ENCODE measurements at places on chromosomes 1 and 21. TPM values are rescaled to one million over a fixed set of nuclear protein-coding genes. Genes with fewer than 3 reads are reported as not detected.

GRCh38 chr1:39638965-39639304 is 508 bp downstream of the HEYL start:
- no peak for DNase-seq

DNA sequence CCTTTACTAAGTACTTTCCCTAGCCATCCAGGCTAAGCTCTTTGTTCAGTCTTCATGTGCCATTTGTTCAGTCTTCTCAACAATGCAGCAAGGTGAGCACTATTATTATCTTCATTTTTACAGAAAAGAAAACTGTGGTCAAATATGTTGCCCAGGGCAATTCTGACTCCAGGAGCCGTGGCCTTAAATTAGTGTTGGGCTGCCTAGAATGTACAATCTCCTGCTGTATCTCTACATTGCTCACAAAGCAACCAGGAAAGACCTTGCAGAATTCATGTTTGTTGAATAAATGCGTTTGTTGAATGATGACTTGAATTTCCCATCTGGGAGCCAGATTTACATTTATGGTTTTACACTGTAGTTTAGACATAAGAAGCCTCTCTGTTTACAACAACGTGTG is 14.2 kb downstream of the CD101 start:
- DNase-seq: no peak

TLR5 gene
- total RNA-seq: 0.44 TPM

DNA sequence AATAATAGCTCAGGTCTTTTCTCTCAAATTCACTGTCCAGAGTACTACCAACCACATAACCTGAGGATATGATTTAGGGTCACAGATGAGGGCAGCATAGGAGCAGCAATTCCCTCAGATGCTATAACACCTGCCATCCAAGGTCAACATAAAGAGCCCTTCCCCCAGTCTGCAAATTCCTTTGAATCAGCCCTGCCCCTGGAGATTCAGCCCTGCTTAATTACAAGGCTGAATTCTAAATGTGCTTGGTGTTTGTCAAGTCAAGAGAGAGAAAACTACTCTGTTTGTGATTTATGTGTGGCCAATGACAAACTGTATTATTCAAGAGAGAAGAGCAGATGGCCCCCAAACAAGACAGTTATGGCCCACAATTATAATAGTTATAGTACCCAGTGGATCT is 195.7 kb upstream of the ADGRL2 start:
- DNase-seq: no peak

GRCh38 chr1:207336559-207337467 is 15.3 kb downstream of the CD55 start:
- DNase-seq: no peak

- DNase-seq: peak; percentile 48
Observed at GRCh38 chr1:209414803-209415329, 168.6 kb upstream of the CAMK1G start.

CFAP107 gene
- not detected for total RNA-seq

- DNase-seq: no peak
Observed at GRCh38 chr1:208990456-208990855, 593.1 kb upstream of the CAMK1G start.

- no peak for DNase-seq
Observed at GRCh38 chr1:197778366-197778945, 3.2 kb upstream of the DENND1B start.

DNA sequence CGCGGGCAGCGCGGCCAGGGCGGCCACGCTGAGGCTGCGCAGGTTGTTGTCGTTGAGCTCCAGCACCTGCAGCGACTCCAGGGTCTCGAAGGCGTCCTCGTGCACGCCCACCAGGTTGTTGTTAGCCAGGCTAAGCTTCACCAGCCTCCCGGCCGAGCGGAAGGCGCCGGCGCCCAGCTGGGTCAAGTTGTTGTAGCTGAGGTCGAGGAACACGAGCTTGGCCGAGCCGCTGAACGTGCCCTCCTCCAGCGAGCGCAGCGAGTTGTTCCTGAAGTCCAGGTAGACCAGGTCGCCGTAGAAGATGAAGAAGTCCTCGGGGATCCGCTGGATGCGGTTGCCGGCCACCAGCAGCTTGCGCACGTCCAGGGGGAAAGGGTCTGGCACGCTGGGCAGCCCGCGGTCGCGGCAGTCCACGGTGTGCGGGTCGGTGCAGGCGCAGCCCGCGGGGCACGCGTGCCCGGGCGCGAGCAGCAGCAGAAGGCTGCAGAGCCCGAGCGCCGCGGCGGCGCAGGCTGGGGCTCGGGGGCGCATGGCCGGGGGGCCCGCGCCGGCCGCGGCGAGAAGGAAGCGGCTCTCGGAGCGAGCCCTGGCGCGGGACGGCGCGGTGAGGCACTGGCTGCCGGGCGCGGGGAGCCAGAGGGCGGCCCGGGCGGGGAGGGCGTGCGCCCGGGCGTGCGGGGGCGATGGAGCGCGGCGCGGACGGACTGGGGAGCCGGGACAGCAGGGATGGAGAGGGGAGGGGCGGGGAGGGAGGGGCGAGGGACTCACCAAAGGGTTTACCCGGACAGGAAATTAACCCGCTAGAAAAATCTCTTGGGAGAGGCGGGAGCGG is 524 bp downstream of the LRRC38 start:
- DNase-seq: peak; percentile 77

GRCh38 chr1:88016947-88017346 is 667.1 kb upstream of the PKN2 start:
- DNase-seq: no peak

DNA sequence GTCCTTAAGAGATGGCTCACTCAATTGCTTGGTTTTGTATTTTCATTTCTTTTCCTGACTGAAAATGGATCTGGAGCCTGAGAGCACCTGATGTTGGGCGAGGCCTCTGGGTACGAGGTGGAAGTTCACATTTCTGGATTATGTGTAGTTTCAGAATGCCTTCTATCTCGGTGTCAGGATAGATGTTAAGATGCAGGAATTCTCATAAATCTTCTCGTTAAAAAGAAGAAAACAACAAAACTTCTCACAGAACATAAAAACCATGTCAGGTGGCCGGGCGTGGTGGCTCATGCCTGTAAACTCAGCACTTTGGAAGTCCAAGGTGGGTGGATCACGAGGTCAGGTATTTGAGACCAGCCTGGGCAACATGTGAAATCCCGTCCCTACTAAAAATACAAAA is 101.8 kb downstream of the RHOU start:
- no peak for DNase-seq

DNA sequence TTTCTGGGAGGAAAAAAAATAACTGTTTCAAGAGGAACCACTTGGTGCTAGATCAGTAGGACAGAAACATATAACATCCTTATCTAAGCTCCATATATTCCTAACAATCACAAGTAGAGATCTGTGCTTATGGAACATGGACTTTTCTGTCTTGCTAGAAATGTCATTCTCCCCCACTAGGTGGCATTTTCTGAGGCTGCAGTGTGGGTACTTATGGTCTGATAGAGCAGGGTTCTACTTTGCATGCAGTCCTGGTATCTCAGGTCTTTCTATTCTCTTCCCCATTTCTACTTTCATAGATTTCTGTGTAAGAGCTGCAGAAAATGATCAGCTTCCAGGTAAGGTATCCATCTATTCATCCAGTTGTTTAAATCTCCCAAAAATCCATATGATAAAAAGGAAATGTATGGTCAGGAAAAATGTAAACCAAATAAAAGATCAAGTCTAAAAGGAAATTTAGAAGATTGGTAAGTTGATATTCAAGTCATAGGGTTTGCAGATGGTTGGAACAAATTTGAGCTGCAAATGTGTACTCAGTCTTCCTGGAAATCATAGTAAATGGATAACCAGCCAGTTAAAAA is 1.5 kb downstream of the ZNF684 start:
- DNase-seq: peak; percentile 58

DNA sequence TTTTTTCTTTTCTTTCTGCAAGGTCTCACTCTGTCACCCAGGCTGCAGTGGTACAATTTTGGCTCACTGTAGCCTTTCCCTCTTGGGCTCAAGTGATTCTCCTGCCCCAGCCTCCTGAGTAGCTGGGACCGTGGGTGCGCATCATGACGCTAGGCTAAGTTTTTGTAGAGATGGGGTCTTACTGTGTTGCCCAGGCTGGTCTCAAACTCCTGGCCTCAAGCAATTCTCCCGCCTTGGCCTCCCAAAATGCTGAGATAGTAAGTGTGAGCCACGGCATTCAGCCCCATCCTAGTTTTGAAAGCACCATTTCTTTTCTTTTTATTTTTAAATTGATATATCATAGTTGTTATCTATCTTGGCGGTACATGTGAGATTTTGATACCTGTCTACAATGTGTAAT is 140.6 kb downstream of the GALNT2 start:
- no peak for DNase-seq

CLCC1 gene
- total RNA-seq: 24.5 TPM

DNA sequence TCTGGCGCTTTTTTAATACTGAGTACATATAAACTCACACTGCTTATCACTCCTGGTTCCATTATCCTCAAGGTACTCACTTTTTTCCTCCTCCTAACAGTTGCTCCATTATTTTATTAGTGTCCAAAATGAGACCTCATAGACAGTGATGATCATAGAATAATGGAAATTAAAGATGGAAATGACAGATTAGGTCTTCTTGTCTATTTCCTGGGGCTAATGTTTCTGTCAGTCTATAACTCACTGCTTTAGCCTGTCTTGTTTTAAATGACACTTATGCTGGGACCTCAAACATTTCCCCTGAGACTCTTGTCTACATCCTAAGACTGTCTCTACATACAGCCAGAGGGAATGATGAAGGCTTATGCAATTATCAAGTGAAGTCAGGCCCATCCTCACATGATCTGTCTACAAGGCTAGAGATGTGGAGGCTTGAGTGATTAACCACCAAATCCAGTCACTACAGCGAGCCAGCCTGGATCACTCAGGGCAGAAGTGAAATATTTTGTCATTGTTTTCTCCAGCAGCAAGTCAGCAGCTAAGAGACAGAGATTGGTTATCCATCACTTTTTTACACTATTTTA is 152.1 kb downstream of the ASTN1 start:
- no peak for DNase-seq

- DNase-seq: peak; percentile 74
Observed at GRCh38 chr1:39955547-39956539, 898 bp downstream of the MFSD2A start.

LCE3E gene
- not detected for total RNA-seq

UBL4B gene
- not detected for total RNA-seq

DNA sequence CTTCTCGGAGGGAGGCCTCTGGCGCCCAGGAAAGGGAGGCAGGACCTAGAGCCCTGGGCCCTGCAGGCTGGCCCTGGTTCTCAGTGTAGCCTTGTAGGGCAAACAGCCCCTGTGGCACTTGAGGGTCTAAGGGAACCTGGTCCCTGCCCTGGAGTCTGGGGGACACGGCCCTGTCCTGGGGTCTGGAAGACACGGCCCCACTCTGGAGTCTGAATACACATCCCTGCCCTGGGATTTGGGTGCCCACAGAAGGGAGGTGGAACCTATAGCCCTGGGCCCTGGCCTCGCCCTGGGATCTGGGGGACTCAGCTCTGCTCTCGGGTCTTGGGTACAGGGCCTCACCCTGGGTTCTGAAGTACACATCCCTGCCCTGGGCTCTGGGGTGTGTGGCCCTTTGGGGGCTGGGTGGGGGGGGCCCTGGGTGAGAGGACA is 97.9 kb downstream of the OBSCN start:
- DNase-seq: peak; percentile 54

DNA sequence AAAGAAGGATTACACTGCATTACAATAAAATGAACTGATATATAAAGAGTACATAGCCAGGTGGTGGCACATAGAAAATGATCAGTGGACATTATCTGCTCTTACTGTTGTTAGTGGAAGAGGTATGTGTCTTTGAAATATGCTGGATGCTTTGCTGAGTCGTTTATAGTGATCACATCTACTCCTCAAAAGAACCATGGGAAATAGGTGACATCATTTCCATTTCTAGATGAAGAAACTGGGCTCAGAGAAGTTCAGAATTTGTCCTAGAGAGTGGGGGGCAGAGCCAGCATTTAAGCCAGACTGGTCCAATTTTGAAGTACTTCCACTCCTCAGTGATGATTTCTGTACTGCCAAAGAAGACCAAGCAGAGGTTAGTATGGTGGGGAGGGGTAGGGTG is 34.0 kb upstream of the BACH1 start:
- DNase-seq: no peak

DNA sequence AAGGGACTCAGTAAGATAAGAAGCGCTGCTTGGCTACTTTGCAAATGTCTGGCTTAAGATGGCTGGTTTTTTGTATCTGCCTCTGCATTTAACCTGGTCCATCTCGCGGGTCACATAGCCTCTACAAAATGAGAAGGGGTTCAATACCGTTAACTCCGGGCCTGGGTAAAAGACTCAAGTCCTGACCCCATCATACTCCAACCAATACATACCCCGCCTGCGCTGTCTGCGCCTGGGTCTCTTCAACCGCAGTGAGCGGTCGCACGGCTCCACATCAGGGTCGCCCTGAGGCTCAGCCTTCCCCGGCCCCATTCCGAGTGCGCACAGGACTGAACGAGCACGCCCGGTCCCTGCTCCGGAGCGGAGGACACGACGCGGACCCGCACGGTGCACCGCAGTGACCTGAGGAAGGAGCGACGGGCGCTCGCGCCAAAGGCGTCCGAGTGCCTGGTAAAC is 558 bp upstream of the PGD start:
- no peak for DNase-seq

- no peak for DNase-seq
Observed at GRCh38 chr1:5287178-5288150, 633.1 kb downstream of the AJAP1 start.

DNA sequence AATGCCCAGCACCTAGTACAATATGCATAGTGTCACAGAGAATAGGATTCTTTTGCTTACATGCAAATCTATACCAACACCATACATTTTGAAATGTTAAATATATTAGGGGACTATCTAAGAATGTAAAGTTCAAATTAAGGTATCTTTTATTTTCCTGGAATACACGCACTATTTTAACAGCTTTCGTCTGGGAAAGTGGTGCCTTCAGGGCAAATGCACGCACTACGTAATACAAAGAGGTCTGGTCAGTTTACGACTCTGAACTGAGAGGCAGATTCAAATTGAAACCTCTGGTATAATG is 931 bp downstream of the FUBP1 start:
- DNase-seq: no peak

RHBG gene
- 0.69 TPM for total RNA-seq

- no peak for DNase-seq
Observed at GRCh38 chr1:171654201-171654941, 1.9 kb upstream of the MYOC start.

GRCh38 chr1:112982853-112983536 is 27.0 kb upstream of the SLC16A1 start:
- DNase-seq: no peak

DNA sequence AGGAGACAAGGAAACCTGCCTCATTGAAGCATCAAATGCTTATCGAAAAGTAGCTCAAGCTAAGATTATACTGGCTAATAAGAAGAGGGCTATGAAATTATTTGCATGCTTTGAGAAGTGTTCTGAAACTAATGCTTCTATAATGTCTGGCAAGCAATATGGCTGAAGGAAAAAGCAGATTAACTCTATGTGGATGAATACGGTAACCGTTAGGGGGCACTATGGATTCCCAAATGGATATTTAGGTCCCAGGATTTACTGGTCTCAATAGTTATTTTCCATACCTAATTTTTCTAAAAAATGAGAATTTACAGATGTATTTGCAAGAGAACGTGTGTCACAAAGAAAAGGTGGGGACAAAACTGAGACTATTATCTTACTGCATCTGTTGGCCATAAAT is 34.6 kb upstream of the RRP15 start:
- DNase-seq: no peak

Measured in H7 (cell line).